ENCODE measurements at places on chromosomes 11 and 22.

- H3K27ac ChIP-seq: no peak overlapping the region
- no peak overlapping the region for H3K4me3 ChIP-seq
- H3K27me3 ChIP-seq: peaks cover 39% of the 10 kb centered on the region
- no peaks in the 10 kb centered on the region for H3K36me3 ChIP-seq
- H3K4me1 ChIP-seq: peaks cover 12% of the 10 kb centered on the region
Measured at GRCh38 chr11:70592641-70593165, 194.4 kb downstream of the CTTN start.

DNA sequence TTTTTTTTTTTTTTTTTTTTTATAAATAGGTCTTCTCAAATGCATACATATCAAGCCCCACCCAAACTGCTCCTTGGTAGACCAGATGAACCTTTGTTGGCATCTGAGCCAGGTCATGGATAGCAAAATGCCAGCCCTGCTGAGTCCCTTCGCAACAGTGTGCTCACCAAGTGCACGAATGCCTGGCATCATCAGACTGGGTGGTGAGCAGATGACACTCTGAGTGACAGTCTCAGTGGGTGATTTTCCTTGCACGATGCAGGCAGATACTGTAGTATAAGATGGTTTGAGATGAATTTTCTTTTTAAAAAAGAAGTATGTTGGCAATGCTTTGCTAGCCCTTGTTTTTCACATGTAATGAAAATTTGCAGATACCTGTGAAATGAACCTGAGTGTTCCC is 74.0 kb downstream of the RCN1 start:
- DNase-seq: no peak
- H3K4me1 ChIP-seq: peaks cover 12% of the 10 kb centered on the region
- H3K27ac ChIP-seq: no peak overlapping the region
- no peak overlapping the region for H3K4me3 ChIP-seq
- peaks cover 13% of the 10 kb centered on the region for H3K27me3 ChIP-seq

DNA sequence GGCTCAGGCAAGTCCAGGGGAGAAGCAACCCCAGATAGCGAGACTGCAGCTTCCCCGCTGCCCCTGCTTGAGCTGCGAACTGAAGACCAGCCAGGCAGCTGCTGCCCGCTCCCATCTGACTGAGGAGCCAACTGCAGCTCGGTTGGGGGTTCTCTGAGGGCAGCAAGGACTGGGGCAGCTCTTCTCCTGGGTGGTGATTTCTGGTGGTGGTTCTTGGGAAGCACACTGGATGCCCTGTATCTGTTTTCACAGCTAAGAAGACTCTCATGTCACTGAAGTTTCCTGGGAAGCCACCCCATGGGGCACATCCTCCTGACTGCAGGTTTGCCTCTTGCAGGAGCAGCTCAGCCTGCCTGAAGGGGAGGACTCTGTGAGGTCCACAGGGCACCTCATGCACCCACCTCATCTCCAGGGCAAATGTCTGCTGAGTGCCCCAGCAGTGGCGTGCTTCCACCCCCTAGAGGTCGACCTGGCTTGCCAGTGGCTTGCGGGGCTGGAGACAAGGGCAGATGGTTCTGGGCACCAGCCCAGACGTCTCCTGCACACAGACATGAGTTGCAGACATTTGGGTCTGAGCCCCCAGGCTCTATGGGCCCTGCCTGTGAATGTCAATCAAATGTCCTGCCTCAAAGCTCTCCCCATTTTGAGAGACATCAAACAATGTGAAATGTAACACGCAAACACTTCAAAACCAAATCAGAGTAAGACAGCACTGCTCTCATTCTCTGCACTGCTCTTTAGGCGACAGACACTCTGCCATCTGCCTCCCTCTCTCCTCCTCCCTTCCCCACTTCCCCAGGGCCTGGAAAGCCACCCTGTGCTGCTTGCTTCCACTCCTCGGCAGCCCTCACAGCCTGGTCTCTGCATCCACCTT is 800.9 kb downstream of the BRD1 start:
- no peaks in the 10 kb centered on the region for H3K4me1 ChIP-seq
- no peaks in the 10 kb centered on the region for H3K36me3 ChIP-seq
- H3K27me3 ChIP-seq: peaks cover 12% of the 10 kb centered on the region
- no peak overlapping the region for H3K4me3 ChIP-seq
- no peak overlapping the region for H3K27ac ChIP-seq
- DNase-seq: no peak

DNA sequence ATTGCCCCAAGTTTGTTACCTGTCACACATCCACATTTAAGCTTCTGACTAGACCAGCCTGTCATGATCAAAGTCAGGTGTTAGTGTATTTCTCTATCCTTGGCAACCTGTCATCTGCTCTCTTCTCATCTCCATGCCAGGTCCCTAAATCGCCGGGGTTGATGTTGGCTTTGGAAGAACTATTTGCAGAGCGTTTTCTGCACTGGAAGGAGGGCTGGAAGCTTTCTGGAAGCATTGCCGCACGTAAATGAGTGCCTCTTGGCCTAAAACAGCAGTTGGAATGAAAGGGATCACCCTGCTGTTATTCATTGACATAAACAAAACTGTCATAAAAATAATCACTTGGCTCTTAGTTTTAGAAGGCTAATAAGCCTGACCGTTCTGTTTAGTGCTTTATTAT is 1.4 kb downstream of the TTC12 start:
- H3K27ac ChIP-seq: peak overlapping the region; percentile 88
- DNase-seq: no peak
- H3K36me3 ChIP-seq: peaks cover 53% of the 10 kb centered on the region
- peaks cover 31% of the 10 kb centered on the region for H3K4me1 ChIP-seq
